ENCODE measurements at places on chromosomes 7 and 10.

GRCh38 chr10:20892011-20892585, 5.0 kb downstream of the NEBL start:
- DNase-seq: no peak

DNA sequence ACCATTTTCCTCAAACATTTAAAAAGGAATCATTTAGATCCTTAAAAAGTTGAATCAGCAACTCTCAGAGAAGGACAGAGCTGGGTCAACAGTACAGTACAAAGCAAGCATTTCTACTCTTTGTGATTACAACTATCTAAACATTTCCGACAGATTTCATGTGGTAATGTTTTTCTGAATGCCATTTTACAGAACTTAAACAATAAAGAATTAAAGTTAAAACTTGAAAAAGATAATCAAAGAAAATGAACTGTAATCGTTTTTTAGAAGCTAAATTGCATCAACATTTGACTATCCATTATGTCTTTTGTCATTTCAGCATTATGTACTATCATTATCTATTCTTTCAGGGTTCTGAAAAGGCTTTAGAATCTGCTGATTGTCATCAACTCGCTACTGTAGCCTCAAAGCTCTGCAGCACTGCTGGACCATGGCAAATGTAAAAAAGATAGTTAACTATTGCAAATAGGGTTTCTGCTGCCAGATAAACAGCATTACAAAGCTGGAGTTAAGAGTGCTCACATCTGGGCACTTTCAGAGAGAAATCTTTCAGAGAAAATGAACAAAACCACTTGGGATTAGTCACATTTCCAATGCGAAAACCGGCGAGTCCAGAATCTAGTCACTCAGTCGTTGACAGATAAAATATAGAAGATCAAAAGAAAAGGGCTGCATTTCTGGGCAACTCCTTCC, 160.4 kb upstream of the LAMB4 start:
- no peak for DNase-seq

GRCh38 chr7:37943905-37944736, 23.7 kb downstream of the EPDR1 start:
- no peak for DNase-seq

GRCh38 chr10:3865565-3865964, 80.6 kb upstream of the KLF6 start:
- no peak for DNase-seq

DNA sequence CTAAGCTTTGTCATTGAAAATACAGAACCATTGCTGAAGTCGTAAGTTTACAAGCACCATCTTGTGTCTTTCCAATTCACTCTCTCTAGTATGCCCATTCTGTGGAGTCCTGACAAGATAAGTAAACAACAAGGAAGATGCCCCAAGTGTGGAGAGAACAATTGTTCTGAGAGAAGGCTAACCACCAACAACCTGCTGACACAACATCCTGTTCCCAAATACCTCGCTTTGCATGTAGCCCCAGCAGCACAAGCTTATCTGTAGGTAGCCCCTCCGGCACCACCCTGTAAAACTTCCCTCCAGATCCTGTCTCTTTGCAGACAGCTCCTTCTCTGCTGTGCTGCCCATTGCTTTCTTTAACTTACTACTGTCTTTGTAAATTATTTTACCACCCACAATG, 233.3 kb upstream of the AOAH start:
- DNase-seq: no peak

GRCh38 chr7:77800158-77800557, 1.6 kb downstream of the PHTF2 start:
- DNase-seq: no peak

GRCh38 chr7:107882766-107883165, 8.2 kb upstream of the DLD start:
- DNase-seq: no peak

DNA sequence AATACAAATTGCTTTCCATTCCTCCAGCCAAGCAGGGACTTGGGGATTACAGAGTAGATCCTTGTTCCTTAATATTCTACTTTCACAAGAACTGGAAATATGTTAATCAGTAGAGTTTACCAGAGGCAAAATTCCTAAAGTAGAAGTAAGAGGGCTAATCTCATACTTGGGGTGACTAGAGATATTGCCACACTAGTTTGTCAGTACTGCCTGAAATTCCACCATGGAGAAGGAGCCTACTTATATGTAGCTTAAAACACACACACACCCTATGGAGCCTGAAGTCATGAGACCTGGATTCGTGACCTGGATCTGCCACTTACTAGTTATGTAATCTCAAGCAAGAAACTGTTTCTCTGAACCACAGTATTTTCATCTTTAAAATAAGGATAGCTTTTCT, 33.9 kb downstream of the STRIP2 start:
- no peak for DNase-seq

- no peak for DNase-seq
Observed at GRCh38 chr7:21587139-21587784, 44.4 kb downstream of the DNAH11 start.

- no peak for DNase-seq
Observed at GRCh38 chr7:45601094-45601493, 26.9 kb downstream of the ADCY1 start.

DNA sequence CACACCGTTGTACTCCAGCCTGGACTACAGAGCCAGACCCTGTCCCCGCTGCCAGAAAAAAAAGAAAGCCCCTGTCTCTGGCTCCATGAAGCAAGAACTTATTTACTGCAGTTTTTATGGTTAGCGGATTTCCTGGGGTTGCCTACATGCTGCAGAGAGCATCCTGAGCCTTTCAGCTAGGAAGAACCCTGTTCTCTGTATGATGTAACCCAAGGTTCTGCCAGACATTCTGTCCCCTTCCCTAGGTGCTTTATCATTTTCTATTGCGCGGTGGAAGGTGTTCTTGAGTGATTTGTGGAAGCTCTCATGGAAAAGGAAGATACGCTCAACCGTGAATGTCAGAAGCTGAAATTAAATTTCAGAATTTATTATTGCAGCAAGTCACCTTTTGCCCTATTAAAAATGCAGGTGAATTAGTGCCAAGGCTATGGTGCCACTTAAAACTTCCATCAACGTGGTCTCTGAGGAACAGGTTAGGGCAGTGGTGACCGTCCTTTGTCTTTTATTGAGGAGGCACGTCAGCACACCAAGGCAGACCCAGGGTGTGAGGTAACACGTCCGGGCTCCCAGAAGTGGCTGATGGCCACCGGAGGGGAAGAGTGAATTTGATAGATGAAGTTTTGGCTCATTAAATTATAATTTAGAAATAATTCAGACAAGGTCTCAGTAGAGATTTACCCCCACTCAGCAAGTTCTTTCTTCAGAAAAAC, 273.1 kb downstream of the PHTF2 start:
- no peak for DNase-seq

DNA sequence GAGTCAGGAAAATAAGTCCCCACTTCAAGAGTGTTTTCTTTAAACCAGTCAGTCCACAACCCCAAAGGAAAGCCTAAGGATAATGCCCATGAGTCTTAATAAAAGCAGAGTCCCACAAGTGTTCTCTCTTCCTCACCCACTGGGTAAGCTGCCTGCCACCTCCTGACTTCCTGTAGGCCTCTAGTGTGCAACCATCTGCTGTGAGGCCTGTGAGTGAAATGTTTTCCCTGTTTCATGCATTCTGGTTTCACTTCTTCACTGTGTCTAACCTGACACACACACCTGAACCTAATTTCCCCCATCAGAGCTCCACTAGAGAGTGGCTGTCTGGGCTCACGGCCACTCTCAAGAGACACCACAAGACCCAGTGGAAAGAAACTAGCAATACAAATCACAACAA, 38.9 kb upstream of the GDF10 start:
- peak; percentile 24 for DNase-seq

DNA sequence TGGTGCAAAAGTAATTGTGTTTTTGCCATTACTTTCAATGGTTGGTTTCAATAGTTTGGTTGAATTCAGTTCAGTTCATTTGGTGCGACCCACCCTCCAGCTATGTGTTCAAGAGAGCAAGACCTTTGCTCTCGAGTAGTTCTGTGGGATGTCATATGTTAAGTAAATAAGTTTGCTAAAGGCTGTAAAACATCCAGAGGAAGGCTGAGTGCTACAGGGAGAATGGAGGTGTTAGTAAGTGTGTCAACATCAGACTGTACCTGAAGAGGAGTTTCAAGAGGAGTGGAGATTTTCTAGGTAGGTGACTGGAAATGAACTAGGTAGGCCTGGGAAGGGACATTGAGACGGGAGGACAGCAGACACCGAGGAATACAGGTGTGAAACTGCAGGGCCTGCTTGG, 147.7 kb downstream of the SH2D4B start:
- DNase-seq: no peak

DNA sequence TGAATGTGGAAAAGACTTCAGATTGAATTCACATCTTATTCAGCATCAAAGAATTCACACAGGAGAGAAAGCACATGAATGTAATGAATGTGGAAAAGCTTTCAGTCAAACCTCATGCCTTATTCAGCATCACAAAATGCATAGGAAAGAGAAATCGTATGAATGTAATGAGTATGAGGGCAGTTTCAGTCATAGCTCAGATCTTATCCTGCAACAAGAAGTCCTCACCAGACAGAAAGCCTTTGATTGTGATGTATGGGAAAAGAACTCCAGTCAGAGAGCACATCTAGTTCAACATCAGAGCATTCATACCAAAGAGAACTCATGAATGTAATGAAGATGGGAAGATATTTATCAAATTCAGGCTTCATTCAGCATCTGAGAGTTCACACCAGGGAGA, 14.8 kb downstream of the ZNF655 start:
- no peak for DNase-seq

DNA sequence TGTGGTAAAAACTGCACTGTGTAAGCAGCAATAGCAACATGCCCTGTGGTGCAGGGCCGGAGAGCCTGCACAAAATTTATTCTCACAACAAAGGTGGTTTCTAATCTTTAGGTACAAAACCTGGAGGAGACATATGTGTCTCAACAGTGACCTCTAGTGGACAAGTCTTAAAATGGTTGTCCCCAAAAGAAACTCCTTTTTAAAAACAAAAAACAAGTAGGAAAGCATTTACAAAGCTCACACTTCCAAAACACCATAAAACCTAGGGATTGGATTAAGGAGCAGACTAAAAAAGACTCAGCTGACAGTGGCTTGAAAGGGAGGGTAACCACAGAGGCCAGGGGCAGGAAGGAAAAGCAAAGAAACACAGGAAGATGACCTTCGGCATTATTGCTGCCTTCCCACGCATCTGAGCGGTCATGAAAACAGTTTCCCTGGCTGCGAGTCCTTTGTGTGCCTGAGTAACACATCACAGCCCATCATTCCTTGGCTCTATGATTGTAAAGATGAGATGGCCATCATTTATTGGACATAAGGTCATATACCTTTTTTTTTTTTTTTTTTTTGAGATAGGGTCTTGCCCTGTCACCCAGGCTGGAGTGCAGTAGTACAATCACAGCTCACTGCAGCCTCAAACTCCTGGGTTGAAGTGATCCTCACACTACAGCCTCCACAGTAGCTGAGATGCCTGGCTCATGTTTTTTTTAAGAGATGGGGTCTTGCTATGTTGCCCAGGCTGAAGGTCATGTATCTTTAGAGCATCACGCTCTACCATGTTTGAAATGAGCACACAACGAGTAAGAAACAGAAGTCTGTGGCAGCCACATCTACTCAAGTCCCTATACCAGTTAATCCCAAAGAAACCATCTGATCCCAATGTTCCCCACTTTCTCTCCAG, 39.5 kb downstream of the RSU1 start:
- DNase-seq: no peak

DNA sequence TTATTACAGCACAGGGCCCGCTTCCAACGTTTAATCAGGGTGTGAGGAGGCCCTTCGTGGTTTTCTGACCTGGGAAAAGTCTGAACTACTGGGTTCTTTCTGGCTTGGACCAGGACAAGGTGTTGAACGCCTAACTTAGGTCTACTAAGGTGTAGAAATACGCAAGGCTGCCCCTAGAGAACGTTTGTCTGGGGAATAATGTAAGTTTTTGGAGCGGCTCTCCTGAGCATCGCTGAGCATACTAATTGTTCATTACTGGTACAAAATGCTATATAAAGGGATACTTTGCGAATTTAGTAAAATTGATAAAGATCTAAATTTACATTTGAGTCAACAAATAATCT, 32.4 kb upstream of the TOMM7 start:
- DNase-seq: no peak

GRCh38 chr7:16509829-16510228, 16.8 kb upstream of the LRRC72 start:
- no peak for DNase-seq

DNA sequence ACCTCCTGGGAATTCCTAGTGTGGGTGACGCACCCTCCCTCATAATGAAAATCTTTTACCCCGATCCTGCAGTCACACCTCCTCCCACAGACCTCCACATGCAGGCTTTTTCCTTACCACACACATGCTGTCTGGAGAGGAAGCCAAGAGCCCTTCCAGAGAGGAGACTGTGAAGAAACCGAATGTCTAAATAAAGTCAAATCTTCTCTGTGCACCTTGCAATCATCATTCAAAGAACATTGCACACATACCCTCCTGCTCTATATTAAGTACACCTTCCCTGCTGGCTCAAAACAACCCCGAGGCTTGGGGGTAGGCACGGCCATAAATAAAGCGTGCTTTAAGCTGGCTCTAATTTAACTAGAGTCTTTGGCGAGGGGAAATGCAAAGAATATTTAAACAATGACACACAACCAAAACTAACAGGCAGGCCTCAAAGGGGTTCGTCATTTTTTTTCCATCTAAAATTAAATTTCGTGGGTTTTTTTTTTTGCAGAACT, 34.9 kb downstream of the CALML3 start:
- no peak for DNase-seq

DNA sequence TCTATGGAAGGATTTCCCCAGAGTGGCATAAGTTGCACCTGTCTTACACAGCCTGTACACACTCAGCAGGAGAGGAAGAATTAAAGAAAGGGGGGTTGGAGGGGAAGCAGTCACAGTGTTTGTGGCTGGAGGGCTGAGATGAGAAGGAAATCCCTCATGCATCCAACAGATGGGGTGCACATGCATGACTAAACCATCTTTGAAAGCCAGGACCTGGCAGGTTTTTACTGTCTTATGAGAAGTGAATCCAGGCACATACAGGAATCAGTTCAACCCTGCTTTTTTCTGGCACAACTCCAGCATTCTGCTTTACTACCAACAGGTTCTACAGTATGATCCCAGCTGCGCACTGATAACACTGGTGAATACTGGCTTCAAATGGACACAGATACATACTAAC, 107.7 kb downstream of the CACNA2D1 start:
- no peak for DNase-seq

DNA sequence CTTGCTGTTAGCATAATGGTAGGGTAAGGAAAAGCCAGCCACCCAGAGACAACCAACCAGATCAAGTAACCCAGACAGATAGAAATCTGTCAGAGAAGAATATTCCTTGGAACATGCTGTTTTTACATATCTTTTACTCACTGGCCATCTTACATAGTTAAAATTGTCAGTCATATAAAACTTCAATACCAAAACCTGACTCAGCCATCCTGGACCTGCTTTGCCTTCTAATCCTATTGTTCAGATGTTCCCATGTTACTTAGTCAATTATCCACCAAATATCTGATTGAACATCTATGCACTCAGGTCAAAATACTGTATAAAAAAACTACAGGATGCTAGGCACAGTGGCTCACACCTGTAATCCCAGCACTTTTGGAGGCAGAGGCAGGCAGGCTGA, 466.5 kb upstream of the NRP1 start:
- no peak for DNase-seq

- DNase-seq: no peak
Observed at GRCh38 chr7:140537750-140538482, 58.6 kb upstream of the MKRN1 start.

Data from CD8-positive, alpha-beta memory T cell (primary cell).